ENCODE measurements at places on chromosomes 3 and 15.
A peak's percentile ranks its signal among the peaks of the same experiment; 100 is the strongest.

- no peak overlapping the region for H3K4me3 ChIP-seq
- H3K36me3 ChIP-seq, result no peaks in the 10 kb centered on the region
- H3K27me3 ChIP-seq, result no peaks in the 10 kb centered on the region
- no peak for DNase-seq
Measured at GRCh38 chr3:183427196-183427875, 1.1 kb downstream of the MCF2L2 start.

- no peak for DNase-seq
- no peak overlapping the region for H3K4me3 ChIP-seq
- no peaks in the 10 kb centered on the region for H3K27me3 ChIP-seq
- H3K27ac ChIP-seq, result no peak overlapping the region
Measured at GRCh38 chr15:80832686-80833085, 53.5 kb downstream of the CEMIP start.

- no peak for DNase-seq
- no peaks in the 10 kb centered on the region for H3K36me3 ChIP-seq
- H3K27me3 ChIP-seq, result no peaks in the 10 kb centered on the region
- H3K4me3 ChIP-seq, result no peak overlapping the region
Measured at GRCh38 chr3:141959589-141960554, 83.4 kb downstream of the ATP1B3 start.

DNA sequence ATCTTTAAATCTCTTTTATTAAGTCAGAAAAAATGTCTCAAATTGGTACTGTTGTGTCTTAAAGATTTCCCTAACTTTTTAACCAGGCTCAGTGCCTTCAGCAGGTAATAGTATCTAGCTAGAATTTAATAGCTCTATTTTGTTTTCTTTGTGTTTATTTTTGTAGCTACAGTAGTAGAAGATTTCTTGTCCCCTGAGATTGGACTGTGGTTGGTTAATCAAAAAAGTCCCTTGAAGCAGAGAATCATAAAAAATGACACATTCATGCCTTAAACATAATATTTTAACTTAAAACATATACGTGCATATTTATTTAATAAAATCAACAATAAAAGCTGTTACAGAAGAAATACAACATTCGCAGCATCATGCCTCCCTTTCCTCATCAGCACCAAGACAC is 102.8 kb downstream of the EEFSEC start:
- H3K27ac ChIP-seq, result no peak overlapping the region
- DNase-seq, result no peak
- no peaks in the 10 kb centered on the region for H3K27me3 ChIP-seq
- no peaks in the 10 kb centered on the region for H3K4me1 ChIP-seq
- no peaks in the 10 kb centered on the region for H3K36me3 ChIP-seq

GRCh38 chr3:69986419-69986818 is 13.1 kb upstream of the SAMMSON start:
- no peak for DNase-seq
- no peaks in the 10 kb centered on the region for H3K36me3 ChIP-seq
- no peak overlapping the region for H3K4me3 ChIP-seq
- H3K27me3 ChIP-seq, result no peaks in the 10 kb centered on the region
- no peak overlapping the region for H3K27ac ChIP-seq
- H3K4me1 ChIP-seq, result no peaks in the 10 kb centered on the region

DNA sequence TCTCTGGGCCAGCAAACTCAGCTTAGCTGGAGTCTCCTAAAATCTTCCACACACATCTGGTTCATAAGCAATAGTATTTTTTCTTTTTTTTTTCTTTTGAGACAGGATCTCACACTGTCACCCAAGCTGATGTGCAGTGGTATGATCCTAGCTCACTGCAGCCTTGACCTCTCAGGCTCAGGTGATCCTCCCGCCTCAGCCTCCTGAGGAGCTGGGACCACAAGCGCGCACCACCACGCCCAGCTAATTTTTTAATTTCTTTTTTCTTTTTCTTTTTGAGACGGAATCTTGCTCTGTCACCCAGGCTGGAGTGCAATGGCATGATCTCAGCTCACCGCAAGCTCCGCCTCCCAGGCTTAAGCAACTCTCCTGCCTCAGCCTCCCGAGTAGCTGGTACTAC is 34.3 kb downstream of the RNU5B-1 start:
- no peak overlapping the region for H3K27ac ChIP-seq
- H3K4me3 ChIP-seq, result no peak overlapping the region
- no peaks in the 10 kb centered on the region for H3K4me1 ChIP-seq
- DNase-seq, result no peak
- no peaks in the 10 kb centered on the region for H3K27me3 ChIP-seq

DNA sequence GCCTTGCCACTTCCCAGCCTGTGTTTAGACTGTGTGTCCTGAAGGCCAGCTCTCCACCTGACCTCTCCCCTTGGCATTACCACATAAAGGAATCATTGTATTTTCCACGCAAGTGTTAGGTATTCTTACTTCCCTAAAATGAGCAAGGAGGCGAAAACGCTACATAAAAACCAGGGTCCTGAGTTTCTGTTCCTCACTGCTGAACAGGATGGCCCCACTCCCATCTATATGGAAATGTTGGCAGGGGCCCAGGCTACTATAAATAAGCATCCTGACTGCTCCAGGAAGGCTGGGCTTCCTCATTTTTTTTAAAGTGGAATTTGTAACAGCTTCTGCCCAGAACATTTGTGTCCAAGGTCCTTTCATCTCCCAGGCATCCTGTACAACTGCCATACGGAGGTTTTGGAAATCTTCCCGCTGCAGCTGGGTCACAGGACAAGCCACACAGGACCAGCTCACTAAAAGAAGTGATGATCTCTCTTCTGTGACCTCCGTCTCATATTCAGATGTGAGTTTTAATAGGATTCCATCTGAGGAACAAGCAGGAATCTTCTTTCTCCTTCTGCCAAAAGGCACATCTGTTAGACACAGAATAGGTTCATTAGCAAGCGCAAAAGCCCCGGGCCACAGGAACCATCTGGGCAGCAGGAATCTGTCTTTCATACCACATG is 56.4 kb upstream of the LIMD1 start:
- DNase-seq, result peak; percentile 58
- H3K4me3 ChIP-seq, result no peak overlapping the region
- no peaks in the 10 kb centered on the region for H3K36me3 ChIP-seq
- H3K27ac ChIP-seq, result no peak overlapping the region
- no peaks in the 10 kb centered on the region for H3K27me3 ChIP-seq
- no peaks in the 10 kb centered on the region for H3K4me1 ChIP-seq
